ENCODE measurements at places on chromosomes 2 and 18.

GRCh38 chr2:36355151-36355889 is at the start of gene CRIM1:
Gene CRIM1, plus strand, starts transcription at chr2:36355778. Its CDS starts 515 bp downstream, at chr2:36356293.
- DNase-seq: peak; percentile 93

GRCh38 chr18:55337908-55338521 is 250.0 kb downstream of the TCF4 start:
- no peak for DNase-seq

- no peak for DNase-seq
Measured at GRCh38 chr2:68108120-68108519, 45.3 kb upstream of the C1D start.

DNA sequence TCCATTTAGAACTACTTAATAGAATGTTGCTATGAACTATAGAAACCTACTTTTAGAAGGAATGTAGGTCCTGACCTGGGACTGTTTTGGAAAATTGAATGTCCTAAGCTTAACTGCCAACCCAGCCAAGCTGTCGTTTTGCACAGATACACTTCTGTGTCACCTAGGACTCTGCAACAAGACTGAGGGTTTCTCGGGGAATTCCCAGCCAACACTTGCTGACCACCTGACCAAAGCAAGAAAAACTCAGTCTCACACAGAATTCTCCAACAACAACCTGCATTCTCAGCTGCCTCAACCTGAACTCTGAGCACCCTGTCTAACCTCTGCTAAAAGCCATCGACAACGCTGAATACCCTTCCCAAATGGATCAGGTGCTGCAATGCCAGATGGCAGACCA is 128.2 kb downstream of the SS18 start:
- DNase-seq: no peak

GRCh38 chr2:47271054-47272000 is 116.2 kb upstream of the STPG4 start:
- no peak for DNase-seq

All from fibroblast of upper back skin (primary cell).